Endothelial cell (in vitro differentiated cells): ENCODE measurements at places on chromosomes 7 and 10.
A peak's percentile ranks its signal among the peaks of the same experiment; 100 is the strongest.

- no peak for DNase-seq
Observed at GRCh38 chr10:100158044-100158805, 27.6 kb downstream of the ERLIN1 start.

- no peak for DNase-seq
Observed at GRCh38 chr7:104767826-104768536, 246.0 kb upstream of the KMT2E start.

GRCh38 chr10:102738692-102739121 lies 5.0 kb upstream of the WBP1L start:
- DNase-seq, result no peak

- no peak for DNase-seq
Observed at GRCh38 chr10:8616166-8616565, 561.7 kb downstream of the GATA3 start.

GRCh38 chr10:78255214-78255613 lies 221.6 kb downstream of the RPS24 start:
- no peak for DNase-seq

- peak; percentile 34 for DNase-seq
Observed at GRCh38 chr7:122305475-122306319, 1.1 kb upstream of the FEZF1 start.
